ENCODE measurements at places on chromosomes 1 and 21.

DNA sequence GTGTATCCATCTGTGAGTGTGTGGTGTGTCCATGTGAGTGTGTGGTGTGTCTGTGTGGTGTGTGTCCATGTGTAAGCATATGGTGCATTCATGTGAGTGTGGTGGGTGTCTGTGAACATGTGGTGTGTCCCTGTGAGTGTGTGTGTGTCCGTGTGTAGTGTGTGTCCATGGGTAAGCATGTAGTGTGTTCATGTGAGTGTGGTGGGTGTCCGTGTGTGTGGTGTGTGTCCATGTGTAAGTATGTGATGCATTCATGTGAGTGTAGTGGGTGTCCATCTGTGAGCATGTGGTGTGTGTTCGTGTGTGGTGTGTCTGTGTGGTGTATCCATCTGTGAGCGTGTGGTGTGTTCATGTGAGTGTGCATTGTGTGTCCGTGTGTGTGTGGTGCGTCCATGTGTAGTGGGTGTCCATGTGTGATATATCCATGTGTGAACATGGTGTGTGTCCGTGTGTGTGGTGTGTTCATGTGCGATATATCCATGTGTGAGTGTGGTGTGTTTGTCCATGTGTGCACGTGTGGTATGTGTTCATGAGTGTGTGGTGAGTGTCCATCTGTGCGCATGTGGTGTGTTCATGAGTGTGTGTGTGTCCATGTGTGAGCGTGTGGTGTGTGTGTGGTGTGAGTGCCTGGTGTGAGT lies 12.3 kb downstream of the SLC19A1 start:
- no peak for DNase-seq

DNA sequence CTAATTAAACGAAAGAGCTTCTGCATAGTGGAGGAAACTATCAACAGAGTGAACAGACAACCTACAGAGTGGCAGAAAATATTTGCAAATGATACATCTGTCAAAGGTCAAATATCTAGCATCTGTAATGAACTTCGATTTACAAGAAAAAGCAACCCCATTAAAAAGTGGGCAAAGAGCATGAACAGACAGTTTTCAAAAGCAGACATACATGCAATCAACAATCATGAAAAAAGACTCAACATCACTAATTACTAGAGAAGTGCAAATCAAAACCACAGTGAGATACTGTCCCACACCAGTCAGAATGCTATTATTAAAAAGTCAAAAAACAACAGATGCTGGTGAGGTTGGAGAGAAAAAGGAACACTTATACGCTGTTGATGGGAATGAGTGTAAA lies 103.2 kb downstream of the MAGI3 start:
- no peak for DNase-seq

DNA sequence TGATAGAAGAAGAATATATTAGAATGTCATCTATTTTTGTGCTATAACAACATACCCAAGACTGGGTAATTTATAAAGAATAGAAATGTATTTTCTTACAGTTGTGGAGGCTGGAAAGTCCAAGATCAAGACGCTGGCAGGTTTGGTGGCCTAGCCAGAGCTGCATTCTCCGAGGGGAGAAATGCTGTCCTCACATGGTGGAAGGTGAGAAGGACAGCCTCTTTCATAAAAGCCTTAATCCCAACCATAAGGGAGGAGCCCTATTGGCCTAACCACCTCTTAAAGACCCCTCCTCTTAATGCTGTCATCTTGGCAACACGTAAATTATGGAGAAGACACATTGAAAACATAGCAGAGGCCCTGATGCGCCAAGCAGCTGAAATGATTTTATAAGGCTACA lies 60.1 kb upstream of the KAZN start:
- DNase-seq: no peak

GRCh38 chr1:46639547-46639946 lies 22.9 kb upstream of the MOB3C start:
- no peak for DNase-seq

DNA sequence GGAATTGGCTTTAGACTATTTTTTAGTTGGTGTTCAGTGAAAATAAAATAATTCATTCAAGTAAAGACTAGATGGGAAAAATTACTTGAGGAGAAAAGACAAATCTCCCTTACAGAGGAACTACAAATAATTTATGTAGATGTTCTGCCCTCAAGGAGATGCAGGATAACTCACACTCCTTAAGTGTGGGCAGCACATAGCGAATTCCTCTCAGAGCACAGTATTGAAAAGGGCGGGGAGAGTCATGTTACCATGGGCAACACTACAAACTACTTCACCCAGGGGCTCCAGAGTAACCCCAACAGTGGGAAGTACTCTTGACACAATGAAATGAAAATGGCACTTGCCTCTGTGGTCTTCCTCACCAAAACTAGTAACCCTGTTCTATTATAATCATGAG lies 20.6 kb upstream of the LAMC2 start:
- DNase-seq: no peak

- no peak for DNase-seq
Measured at GRCh38 chr1:185351734-185352466, 34.9 kb upstream of the IVNS1ABP start.

GRCh38 chr1:69852151-69852550 lies 284.4 kb downstream of the LRRC7 start:
- DNase-seq: no peak

DNA sequence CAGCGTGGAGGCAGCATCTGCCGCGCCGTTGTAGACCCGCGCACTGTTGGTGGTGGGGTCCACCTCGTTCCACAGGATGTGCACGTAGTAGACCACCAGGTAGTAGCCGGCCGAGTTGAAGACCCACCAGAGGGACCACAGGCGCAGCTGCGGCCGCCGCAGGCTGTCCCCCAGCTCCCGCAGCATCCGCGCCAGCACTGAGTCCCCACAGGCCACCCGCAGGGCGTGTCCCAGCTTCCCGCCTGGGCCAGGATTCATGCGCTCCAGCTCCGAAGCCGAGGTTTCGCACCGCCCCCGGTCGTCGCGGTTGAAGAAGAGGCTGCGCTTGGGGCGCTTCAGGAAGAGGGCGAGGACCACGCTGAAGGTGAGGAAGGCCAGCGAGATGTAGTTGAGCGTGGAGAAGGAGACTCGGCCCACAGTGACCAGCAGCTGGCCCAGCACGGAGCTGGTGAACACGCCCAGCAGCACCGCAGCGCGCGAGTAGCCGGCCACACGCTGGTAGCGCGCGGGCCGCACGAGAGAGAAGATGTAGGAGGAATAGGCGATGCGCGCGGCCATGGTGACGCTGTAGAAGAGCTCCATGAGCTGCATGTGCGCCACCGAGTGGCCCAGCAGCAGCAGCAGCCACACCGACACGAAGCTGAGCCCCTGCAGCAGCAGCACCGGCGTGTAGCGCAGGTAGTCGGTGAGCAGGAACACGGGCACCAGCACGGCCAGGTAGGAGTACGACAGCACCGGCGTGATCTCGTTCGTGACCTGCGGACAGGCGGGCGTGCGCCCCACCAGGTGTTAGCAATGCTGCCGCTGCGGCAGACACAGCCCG lies 10.6 kb downstream of the SLC19A1 start:
- no peak for DNase-seq

DNA sequence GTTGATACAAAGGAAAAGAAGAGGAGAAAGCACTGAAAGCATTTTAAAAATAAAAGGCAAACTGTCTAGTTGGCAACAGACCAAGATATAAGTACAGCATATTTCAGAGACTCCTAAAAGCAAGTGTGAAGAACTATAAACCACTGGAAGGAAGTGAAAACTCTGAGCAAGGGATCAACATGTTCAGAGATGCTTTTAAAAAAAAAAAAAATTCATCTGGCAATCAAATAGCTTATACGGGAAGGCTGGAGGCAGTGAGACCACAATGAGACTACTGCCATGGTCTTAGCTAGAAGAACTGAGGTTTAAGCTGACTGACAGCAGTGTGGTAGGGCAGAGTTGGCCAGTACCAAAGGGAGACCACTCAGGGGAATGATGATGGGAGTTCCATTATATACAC lies 124.3 kb downstream of the VAV3 start:
- DNase-seq: no peak

GRCh38 chr1:46569884-46570725 lies 18.7 kb upstream of the KNCN start:
- DNase-seq: no peak

DNA sequence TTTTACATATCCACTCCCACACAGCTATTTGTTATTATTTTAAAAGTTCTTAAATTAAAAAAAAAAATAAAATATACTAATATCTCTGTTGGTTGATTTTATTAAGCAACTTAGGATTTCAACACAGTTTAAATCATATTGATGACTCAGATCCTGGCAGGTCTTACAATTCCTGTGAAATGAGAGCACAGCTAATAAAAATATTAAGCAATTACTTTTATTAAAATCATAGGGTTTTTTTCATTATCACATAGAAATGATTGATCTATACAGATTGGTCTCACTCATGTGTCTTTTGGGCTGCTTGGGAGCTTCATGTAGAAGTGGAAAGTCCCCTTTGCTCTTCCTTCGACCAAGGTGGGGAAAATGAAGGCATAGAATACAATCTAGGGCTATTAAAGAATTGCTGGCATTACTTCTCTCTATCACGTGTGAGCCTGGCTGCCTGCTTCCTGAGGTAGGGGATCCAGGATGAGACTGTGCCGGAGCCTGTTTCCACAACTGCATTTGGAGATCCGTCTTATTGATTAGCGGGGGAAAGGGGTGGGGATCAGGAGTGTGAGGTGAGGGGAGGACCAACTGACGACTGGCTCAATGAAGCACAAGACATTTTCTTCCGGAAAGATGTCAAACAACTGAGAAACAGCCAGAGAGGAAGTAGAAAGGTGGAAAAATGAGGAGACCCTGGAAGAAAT lies 858.0 kb downstream of the USP25 start:
- no peak for DNase-seq

DNA sequence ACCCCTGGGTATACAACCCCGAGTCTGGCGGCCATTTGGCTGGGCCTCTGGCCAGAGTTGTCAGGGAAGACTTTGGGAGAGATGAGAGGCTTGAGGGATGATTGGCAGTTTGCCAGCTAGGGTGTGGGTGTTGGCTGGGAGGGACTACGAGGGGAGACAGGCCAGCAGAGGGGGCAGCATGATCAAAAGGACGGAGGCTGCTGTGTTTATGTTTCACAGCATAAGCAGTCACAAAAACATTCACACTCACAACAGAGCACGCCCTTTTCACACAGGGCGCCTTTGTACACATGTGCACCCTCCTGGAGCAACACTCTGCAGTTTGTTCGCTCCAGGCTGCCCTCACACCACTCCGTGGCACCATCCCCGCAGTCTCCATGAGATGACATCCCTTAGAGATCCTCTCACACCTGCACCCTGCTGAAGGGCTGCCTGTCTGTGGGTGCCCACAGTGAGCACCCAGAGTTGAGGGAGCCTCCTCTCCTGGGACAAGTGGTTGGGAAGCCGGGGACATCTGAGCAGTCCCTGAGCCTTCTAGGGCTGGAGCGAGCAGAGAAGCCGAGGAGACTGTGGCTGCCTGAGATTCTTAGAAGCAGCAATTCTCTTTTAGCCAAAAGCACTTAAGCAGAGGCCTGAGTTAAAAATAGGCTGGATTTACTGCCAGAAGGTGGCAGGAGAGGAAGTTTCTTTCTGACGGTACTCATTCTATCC lies 15.4 kb downstream of the EFNA3 start:
- no peak for DNase-seq

GRCh38 chr1:214850432-214851050 lies 232.0 kb upstream of the KCNK2 start:
- DNase-seq: no peak

Measured in NCI-H774 (cell line).